Esophagus muscularis mucosa (tissue), 4 donors: ENCODE measurements at places on chromosomes 16 and 17.

GRCh38 chr17:44931376-44931775 lies 16.1 kb upstream of the GFAP start:
- no peak for DNase-seq

DNA sequence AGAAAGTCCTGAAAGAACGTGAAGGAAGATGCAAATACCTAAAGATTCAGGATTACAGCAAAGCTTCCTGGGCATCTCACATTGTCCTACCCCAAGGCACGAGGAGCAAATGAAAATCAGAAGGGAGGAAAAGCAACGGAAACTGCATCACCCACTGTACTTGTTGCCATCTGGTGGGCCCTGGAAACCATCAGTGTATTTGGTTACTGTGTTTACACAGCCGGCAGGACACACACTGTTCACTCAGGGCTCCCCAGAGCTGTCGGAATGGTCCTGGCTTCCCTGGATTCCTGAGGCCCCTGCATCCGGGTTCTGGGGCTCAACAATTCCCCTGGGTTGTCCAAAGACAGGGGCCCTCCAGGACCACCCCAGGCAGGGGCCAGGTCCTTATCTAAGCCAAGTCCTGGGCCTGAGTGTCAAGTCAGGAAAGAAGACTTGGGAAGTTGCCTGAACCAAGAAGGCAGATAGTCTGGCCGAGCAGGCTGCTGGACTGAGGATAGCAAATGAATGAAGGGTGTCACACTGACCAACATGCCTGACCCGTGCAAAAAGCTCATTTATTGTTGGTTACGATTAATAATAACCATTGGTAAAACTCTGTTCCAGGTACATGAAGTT lies 52.8 kb downstream of the SOX9 start:
- DNase-seq = no peak

DNA sequence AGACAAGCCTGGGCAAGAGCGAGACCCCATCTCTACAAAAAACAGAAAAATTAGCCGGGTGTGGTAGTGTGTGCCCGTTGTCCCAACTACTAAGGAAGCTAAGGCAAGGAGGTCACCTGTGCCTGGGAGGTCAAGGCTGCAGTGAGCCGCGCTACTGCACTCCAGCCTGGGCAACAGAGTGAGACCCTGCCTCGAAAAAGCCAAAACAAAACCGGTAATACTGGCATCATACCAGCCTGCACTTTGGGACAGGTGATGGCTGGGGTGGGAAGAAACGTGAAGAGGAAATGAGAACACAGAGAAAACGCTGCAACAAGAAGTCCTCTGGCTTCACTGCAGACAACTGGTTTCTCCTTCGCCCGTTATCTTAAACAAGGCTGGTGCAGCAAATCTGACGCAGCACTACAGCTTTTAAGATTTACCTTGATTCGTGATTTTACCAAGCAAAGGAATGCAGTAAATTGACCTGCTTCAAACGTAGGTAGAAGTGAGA lies 725 bp upstream of the CASC3 start:
- no peak for DNase-seq

GRCh38 chr17:60534010-60534555 lies 8.0 kb upstream of the APPBP2 start:
- peak; percentile 21 for DNase-seq

GRCh38 chr17:68378268-68379176 lies 78.8 kb downstream of the WIPI1 start:
- peak; percentile 97 for DNase-seq

- DNase-seq = no peak
Measured at GRCh38 chr16:7124701-7125100, 207.9 kb upstream of the RBFOX1 start.

DNA sequence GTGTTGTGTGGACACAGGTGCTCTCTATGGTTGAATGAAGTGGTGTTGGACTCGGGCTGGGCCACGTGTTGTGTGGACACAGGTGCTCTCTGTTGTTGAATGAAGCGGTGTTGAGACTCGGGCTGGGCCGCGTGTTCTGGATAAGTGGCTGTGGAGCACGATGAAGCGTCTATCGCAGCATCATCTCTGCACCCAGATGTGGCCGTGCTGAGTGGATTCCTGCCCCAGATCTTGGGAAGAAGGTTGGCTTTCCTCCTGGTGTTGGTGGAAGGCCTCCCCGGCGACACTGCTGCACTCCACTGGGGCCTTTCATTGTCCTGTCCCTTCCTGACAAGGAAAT lies 69.1 kb downstream of the RPTOR start:
- no peak for DNase-seq

GRCh38 chr16:13313351-13313750 lies 412.0 kb downstream of the SHISA9 start:
- DNase-seq = no peak

DNA sequence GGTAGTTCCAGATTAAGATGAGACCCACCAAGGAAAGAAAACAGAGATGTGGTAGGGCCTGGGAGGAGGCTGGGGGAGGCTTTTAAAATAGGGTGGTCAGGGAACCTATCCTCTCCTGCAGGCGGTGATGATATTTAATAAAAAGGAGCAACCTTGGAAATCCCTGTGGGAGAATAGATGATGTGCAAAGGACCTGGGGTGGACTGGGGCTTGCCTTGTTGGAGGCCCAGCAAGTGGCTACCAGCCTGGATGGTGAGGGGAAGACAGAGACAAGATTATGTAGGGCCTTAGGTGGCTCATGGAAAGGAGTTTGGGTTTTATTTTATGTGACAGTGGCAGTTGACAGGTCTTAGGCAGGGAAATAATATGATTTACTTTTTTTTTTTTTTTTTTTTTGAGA lies 1.8 kb downstream of the POLR3E start:
- no peak for DNase-seq

- DNase-seq = peak; percentile 96
Measured at GRCh38 chr17:41666708-41667279, 21.9 kb upstream of the EIF1 start.

DNA sequence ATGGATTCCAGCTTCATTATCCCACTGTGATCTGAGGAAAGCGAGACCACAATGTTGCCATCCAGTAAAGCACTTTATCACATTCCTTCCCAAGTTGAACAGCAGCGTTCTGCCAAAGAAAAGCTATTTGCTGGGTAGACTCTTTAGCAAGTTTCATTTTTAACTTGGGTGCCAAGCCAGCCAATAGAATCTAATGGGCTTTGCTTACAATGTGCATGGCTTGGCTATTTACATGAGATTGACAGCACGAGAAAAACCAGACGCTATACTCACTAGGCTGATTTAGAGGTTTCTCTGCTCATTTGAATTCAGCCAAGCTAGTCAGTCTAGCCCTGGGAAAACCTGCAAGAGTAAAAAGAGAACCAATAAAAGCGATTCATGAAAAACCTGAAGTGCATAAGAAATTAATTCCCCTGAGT lies 108.9 kb downstream of the CDH13 start:
- no peak for DNase-seq

DNA sequence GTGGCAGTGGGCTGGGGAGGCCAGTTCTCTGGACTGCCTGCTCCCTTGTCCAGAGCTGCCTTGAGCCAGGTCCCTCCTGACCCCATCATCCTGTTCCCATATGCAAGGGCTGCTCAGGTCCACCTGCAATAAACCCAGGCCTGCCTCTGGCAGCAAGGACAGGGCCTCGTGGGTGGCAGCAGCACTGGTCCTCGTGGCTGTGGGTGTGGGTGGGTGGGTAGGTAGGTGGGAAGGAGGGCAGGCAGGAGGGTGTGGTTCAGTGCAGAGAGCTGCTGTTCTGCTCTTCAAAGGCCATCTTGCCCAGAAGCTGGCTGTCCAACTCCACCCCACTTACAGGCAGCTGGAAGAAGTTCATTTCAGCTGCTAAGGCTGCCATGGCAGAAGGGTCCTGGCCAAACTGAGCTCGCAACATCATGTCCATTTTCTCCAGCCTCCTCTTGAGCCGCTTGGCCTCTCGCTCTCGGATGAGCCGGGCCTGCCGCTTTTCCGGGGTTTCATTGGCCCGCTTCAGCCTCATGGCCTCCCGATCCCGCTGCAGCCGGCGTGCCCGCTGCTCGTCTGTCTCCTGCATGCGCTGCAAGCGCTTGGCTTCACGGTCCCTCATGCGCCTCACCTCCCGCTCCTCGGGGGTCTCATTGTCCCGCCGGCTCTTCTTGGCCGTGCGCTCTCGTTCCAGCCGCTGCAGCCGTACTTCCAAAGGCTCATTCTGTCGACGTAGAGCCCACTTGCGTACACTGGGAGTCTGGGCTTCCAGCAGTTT lies 14.2 kb downstream of the ATXN1L start:
- no peak for DNase-seq

DNA sequence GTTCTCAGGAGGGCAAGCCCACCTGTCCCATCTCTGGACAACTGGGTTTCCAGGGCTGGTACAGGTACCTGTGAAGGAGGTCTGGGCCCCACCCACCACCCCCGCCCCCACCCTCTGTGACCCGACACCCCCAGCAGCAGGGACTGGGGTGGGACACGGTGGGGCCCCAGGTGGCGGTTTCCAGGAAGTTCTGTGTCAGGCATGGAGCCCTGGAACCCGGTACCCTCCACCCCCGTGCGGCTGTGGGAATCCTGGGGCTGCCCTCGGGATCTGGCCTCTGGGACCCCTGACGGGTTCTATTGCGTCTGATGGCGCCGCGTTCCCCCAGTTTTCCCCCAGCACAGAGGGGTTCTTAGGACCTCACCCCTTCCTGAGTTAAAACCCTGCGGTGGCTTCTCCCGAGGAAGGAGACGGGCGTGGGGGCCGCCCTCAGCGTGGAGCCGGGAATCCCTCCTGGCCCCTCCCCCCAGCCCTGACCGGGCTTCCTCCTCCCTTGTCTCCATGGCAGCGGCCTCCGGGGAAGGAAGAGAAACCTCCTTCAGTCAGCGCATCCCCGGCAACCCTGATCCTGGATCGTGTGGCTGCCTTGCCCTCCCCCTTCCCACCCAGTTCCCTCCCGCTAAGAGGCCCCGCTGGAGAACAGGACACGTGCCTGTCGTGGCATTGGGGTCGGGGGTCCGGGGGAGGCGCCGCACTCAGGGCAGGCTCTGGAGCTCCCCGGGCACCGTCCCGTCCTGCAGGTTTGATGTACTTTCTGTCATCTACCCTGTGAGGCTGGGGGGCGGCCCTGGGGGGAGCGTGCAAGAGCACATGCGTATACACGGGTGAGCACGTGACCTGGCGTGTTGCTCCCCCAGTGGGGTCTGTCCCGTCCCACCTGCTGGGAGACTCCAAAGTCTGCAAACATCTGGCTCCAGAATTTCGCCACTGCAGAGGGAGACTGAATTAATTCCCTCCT lies 30.3 kb downstream of the CACNA1H start:
- DNase-seq = no peak

GRCh38 chr16:23452221-23452571 lies 793 bp downstream of the COG7 start:
- no peak for DNase-seq

DNA sequence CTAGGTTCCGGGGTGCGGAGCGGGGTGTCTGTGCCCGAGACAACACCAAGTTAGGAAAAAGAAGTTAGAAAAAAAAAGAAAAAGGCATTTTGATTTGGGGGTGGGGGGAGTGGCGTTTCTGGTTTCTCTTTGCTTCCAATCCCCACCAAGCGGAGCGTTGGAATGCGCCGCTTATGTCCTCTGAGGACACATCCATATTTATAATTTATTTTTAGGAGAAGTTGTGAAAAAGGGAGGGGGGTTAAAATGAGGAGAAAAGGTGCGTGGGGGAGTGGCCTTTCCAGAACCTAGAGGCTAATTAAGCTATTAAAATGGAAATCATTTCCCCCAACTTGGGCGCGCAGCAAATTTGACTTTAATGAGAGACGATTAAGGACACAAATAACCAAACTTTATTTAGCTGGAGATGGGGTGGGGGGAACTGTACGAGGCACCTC lies 232.1 kb downstream of the MRTFB start:
- no peak for DNase-seq

DNA sequence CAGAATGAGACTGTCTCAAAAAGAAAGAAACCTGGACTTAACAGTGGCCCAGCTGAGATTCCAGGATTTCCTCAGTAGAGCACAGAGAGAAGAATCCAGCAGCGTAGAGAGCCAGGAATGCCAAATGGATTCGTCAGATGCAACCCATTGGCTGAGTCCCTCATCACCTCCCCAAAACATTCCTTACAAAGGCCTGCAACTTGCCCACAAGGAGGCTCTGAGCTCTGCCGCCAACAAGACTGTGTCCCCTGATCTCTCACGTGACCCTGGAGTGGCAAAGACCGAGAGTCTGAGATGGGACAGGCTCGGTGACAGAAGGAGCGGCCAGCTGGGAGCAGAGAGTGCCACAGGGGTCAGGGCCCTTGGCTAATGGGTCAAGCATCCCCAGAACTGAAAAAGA lies 6.9 kb upstream of the CHMP6 start:
- DNase-seq = no peak

GRCh38 chr16:11157143-11157542 lies 98.9 kb downstream of the SOCS1 start:
- no peak for DNase-seq

- DNase-seq = no peak
Measured at GRCh38 chr17:72004011-72004427, 116.8 kb upstream of the SOX9 start.

- DNase-seq = no peak
Measured at GRCh38 chr17:12830777-12831247, 41.5 kb downstream of the ARHGAP44 start.

DNA sequence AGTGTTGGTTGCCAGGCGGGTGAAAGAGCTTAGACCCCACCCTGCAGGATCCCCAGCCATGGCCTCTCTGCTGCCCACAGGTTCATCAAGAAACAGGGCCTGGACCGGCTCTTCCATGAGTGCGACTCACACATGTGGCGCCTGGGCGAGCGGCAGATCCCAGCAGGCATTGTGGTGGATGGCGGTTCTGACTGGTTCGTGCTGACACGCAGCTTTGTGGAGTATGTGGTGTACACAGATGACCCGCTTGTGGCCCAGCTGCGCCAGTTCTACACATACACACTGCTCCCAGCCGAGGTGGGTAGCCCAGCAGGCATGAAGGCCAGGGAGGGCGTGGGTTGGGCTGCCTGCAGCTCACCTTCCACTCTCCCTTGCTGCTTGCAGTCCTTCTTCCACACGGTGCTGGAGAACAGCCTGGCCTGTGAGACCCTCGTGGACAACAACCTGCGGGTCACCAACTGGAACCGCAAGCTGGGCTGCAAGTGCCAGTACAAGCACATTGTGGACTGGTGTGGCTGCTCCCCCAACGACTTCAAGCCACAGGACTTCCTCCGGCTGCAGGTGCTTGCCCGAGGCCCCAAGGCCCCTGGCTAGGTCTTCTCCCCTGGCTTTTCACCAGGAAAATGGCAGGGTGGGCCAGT lies 9.9 kb downstream of the XYLT2 start:
- no peak for DNase-seq
